ENCODE measurements at places on chromosomes 6 and 20.

GRCh38 chr20:31593221-31594001 lies 11.7 kb upstream of the ID1 start:
- no peak for DNase-seq

DNA sequence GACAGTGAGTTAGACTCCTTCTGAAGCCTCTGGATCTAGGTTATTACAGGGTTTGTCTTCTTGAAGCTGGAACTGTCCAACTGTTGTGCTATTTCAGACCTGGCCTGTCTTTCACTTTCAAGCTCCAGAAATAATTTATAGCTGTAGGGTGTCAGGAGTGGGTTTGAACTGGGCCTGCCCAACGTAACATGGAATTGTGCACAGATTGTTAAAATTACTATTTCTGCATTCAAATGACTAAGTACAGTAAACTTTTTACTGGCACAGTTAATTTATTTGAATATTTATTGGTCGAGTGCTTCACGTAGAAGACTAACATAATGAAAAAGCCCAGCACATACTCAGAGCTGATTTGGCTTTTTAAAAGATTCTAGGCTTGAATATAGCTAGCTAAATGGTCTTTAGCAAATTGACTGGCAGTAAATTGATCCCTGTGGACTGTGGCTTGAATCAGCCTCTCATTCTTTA lies 74.3 kb downstream of the ARID1B start:
- no peak for DNase-seq

GRCh38 chr20:22578221-22579118 lies 5.9 kb downstream of the FOXA2 start:
- DNase-seq, result no peak

- no peak for DNase-seq
Measured at GRCh38 chr6:110337486-110337885, 20.7 kb downstream of the METTL24 start.

DNA sequence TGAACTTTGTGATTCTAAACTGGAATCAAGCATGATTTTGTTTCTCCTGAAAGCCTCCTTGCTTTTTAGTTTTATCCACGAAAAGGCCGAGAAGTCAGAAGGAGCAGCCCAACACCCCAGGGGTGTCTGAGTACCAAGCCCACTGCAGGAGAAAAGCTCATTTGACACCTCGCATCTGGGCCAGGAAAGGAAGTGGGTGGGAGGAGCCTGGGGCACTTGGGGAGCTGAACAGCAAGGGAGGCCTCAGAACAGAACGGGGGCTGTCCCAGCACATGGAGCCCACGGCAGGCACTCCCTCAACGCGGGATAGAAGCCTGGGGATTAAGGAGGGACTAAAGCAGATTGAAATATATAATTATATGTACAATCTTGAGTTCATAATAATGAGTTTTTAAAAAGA lies 6.6 kb downstream of the KIF25 start:
- no peak for DNase-seq

- peak; percentile 78 for DNase-seq
Measured at GRCh38 chr20:8431538-8432434, 299.7 kb downstream of the PLCB1 start.

- DNase-seq, result no peak
Measured at GRCh38 chr20:64077876-64078551, 1.3 kb downstream of the RGS19 start.
